ENCODE measurements at places on chromosomes 1 and 21.

- DNase-seq, result no peak
These were observed 132.5 kb upstream of the KAZN start for GRCh38 chr1:14466006-14466405.

DNA sequence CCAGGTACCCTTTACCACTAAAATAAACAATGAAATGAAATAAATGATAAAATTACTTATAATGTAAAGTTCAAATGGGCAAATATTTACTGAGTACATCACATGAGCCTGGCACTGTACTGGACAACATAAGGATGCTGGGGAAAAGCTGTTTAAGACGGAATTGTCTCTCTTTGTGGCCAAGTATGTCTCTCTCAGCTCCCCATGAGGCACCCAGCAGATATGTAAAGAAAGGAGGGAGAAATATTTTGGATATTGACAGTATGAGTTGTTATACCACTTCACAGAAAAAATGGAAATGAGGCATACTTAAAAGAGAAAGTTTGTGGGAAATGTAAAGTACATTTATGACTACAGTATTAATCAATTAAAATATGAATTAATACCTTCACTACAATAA, 1.0 kb upstream of the TNFSF4 start:
- DNase-seq, result no peak

- no peak for DNase-seq
These were observed 371 bp downstream of the ZMPSTE24 start for GRCh38 chr1:40258445-40258769.

GRCh38 chr1:174000371-174000770, 21.8 kb downstream of the RC3H1 start:
- DNase-seq, result no peak

DNA sequence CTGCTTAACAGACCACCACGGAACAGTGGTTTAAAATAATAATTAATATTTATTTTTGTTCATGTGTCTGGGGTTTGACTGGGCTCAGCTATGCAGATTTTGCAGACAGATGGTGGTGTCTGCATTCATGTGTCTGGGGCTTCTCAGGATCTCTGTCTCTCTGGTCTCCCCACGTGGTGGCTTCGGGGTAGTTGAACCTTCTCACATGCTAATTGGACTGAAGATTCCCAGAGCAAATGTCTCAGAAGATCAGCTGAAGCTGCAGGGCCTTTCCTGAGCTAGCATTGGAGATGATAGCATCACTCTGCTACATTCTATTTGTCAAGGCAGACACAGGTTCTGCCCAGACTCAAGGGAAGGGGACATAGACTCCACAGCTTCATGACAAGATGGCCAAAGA, 109.1 kb upstream of the DNAH14 start:
- DNase-seq, result no peak

DNA sequence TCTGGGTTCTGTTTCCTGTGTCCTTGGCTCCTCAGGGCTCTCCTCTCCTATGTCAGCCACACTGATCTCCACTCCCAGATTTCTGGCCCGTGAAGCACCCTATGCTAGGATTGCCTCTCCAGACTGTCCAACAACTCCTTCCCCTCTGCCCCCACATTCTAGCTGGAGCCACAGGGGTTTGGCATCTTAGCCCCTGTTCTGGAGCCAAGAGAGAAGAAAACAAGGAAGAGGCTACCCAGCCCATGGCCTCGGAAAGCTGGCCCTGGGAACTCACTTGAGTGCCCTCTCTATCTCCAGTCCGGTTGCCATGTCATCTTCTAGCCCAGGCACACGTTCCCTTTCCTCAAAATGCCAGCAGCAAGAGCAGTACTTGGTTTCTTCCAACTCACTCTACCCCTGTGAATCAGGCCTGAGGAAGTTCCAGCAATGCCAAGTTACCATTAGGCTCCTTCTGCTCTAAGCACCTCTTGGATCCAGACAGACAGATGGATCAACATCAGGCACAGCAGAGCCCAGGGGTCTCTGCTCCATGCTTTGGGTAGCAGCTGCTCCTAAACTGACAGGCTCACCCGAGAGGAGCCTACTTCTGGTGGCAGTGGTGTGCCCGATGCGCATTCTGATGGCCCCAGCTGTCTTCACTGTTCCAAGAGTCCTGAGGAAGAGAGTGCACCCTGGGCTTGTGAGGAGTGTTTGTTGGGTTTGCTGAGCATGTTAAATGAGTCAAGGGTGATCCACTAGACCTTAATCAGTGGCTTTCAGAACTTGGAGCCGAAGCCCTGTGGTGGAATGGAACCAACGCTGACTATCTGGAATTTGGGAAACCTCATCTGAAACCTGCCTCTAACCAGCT, 11.6 kb upstream of the GPR61 start:
- no peak for DNase-seq

DNA sequence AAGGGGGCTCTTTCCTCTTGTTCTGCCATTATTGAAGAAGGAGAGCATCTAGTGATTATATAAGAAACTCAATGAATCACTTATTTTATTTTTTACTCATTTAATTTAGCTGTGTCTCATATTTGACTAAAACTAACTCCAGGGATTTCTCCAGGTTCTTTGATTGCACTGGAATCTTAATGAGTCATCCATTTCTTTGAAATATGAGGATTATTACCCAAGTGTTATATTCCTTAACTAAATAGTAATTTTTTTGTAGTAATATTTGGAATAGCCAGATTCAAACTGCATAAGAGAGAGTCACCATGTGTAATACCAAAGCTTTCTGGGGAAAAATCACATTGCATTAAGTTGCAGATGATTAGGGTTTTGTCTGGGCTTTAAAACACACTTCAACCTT, 59.5 kb downstream of the NTMT2 start:
- DNase-seq, result no peak

DNA sequence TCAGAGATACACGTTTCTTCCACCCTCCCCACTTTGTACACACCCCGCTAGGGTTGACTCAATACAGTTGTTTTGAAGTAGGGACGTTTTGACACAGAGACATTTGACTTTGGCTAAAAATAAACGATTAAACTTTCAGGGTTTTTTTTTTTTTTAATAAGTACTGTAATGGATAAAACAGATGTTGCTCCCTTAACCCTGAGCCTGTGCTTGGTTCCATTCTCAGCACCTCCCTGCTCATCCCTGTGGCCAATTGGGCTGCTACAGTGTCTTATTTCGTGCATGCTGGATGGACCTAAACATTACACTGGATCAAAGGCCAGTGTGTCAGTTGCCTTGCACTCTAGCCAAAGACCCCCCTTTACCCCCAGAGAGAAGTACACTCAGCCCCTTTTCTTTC, 16.9 kb downstream of the GRHL3 start:
- DNase-seq, result no peak

Measured in dorsolateral prefrontal cortex (tissue), 122 donors.